HEK293T (cell line): ENCODE measurements at places on chromosomes 7 and 10.

GRCh38 chr7:131726686-131727085, 170.3 kb upstream of the PODXL start:
- no peak for DNase-seq

DNA sequence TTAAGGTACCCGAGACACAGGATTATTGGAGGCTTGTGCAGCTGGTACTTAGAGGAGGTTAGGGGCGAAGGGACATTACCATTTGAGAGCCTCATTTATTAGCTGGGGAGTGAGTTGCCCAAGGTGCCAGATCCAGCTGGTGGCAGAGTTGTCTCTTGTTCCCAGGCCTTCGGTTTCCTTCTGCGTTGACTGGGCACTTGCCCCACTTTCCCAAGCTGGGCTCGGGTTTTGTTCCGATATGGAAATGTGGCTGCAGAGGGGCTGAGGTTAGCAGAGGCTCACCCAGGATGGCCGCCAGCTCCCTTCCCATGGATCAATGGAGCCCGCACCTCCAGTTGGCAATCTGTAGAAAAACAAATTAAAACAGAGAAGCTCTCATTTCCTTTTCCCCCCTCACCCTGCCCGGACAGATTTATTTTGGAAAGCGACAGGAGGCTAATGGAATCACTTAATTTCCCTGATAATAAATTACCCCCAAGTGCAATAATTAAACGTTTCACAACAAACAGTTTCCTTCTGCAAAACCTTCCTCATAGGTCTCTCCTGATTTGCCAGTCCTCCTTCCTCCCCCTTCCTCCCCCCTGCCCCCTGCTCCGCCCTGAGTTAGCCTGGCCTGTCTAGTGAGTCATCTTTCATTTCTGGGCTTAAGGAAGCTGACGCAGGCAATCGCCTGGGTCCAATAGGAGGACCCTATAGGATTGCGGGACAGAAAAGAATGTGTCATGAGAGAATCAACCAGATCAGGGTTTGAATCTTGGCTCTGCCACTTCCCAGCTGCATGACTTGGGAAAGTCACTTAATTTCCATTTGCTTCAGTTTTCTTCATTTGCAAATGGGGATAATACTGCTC, 51.7 kb downstream of the ADRA2A start:
- peak; percentile 55 for DNase-seq

DNA sequence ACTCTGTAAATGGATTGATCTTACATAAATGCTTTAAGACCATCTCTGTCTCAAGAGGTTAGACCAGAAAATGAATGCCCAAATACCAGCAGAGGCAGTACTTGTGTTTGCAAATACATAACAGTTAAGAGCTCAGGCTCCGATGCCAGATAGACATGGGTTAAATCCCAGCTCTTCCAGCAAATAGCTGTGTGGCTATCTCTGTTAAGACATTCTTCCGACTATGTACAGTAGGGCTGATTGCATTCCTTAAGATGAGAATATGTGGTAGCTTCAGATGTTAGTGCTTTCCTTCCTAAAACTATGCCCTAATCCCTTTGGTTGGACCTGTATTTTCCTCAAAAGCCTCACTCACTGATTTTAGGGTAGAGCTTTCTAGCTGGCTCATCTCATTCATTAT, 2.2 kb downstream of the IDE start:
- no peak for DNase-seq

GRCh38 chr7:67738958-67739357, 742.3 kb downstream of the TYW1 start:
- no peak for DNase-seq

- no peak for DNase-seq
Measured at GRCh38 chr10:24825551-24825950, 101.9 kb upstream of the ARHGAP21 start.

GRCh38 chr7:2251841-2252771, 10.1 kb downstream of the NUDT1 start:
- no peak for DNase-seq

GRCh38 chr7:11591943-11592342, 240.1 kb downstream of the THSD7A start:
- DNase-seq: no peak

- DNase-seq: no peak
Measured at GRCh38 chr7:17405786-17406185, 107.3 kb downstream of the AHR start.

GRCh38 chr10:89414146-89414878, at the start of gene IFIT5:
TSS of gene IFIT5 (plus strand) at chr10:89414568. CDS start at chr10:89414799, 231 bp downstream.
- DNase-seq: peak; percentile 75

DNA sequence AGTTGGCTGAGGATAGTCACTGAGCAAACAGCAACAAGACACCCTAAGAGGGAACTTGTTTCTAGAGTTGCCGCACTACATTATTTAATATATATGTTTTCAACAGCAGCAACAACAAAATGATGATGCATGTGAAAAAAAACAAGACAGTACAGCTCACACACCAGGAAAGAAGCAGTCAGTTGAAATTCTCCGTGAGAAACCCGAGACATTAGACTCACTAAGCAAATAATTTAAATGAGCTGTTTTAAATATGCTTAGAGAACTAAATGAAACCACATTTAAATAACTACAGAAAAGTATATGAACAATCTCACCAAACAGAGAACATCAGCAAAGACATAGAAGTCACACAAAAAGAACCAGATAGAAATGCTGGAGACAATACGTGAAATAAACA, 426.3 kb upstream of the PFKP start:
- no peak for DNase-seq

GRCh38 chr10:23367896-23368595, 23.4 kb upstream of the C10orf67 start:
- DNase-seq: no peak

DNA sequence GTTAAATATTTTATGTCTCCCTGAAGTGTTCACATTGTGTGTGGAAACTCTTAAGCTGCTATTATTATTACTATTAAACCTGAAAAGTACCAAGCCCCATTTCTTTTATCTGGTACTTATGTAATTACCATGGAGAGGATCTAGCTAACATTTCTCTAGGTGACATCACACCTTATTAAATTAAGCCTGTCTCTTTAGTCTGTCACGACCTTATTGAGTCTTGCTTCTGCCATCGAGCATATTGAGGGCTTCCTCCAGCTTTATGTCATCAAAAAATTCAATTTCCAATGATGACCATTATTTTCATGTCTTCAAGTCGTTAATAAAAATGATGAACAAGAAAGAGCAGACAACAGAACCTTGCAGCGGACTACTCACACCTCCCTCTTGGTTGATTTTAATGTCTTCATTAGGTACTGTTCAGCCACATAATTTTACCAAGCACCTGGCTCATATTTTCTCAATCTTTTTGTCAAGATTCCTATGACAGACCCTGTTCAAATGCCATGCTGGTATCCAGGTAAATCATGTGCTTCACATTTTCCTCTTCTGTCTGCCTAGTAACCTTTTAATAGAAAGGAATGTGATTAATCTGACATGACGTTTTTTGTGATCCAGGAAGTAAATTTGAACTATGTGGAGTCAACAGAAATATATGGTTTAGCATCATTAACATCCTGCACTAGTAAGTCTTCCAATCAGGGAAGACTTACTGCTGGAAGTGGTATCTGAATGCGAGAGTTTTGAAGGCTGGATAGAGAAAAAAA, 556.7 kb downstream of the SORCS3 start:
- no peak for DNase-seq

DNA sequence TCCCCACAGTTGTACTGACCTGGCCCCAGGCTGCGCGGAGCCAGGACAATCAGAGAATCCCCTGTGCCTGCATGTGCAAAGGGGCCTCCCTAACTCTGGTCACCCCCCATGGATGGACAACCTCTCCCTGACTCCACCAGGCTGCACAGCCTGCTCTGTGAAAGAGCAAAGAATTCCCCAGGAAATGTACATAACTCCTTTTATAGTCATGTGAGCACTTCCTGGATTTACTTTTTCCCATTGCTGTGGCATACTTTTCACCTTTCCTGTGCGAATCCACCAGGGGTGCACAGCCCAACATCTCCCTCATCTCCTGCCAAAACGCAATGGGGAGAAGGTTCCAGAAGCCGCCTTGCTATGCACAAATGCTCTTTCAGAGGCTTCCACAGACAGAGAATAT, 27.9 kb downstream of the FGFR2 start:
- DNase-seq: no peak

DNA sequence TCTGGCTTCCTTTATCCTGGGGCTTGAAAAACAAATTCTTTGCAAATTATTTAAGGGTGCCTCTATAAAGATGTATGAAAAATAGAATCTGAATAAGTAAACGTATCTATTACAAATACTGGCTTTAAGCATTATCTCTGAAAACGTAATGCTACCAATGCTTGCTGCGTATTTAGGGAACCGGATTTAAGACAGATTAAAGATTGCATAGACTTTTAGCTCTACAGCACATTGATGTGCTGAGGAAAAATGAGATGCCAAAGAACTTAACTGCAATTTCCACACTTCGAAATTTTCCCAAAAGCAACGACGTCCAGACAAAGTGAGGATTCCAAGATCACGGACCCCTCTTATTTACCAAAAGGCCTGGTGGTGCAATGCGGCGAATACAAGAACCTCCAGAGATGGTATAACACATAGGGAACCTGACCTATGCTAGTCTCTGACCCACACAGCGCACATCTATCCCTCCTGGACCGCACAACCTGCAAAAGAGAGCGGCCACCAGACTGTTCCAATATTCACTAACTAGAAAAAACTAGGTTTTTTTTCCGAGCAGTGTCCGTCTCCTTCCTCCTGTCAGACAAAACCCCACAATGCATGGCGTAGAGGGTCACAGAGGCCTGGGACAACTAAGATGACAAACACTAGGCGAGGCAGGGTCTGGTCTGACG, 34.3 kb upstream of the PHF14 start:
- peak; percentile 25 for DNase-seq

DNA sequence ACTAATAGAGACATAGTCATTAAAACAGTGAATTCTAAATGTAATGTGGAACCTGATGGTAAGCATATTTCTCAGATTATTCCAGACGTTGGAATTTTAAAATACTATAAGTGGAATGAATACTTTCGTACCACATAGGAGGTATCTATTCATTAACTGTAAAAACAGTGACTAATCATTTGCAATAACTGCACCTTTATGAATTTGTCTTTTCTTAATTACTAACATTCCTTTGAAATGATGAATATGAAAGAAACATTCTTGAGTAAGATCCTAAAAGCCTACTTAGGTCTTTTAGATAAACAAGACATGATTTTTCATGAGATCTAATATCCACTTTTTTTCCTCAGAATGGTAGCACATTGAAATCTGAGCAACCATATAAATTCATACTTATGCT, 549.0 kb upstream of the LRRN3 start:
- no peak for DNase-seq

DNA sequence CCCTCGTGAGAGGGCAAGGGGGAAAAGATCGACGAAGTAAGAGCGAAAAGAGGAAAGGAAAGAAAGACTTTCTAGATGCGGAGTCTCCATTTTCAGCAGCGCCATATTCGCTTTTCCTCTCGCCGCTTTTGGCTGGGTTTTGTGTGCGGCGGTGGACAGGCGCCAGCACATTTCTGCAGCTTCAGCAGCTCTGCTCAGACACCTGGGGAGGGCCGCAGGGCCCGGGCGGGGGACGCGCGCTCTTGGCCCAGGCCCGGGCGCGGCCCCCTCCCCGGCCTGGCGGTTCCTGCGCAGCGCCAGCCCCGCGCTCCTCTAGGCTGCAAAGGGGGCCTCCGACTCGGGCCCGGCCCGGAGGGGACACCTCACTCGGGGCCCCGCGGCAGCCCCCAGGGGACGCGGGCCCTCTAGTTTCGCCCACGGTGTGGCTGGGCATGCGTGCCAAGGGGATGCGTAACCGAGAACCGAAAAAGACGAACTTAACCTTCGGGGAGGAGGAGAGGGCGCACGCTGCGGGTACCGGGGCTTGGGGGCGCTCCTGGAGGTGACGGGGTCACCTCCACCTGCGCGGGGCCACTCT, 34.5 kb upstream of the EBLN1 start:
- DNase-seq: no peak
